NCI-H1436 treated with DMSO at 0.1 percent for 48 hours (cell line): ENCODE measurements at places on chromosomes 11 and 22.

DNA sequence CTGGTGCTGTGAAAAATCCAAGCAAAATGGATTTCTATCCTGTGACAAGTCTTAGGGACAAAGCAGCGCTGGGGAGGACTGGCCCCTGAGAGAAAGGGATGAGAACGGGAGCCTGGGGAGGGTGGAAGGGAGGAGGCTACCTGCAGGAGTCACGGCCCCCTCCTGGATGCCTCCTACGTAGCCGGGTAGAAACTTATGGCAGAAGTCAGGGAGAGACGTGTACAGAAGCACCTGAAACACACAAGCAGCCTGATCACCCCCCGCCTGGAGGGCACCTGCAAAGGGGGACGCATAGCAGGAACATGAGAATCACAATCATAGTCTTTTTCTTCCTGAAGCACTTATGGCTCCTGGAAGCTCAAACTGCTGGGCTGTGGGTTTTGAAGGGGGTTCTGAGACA, 6.1 kb downstream of the DHCR7 start:
- no peak for DNase-seq

GRCh38 chr11:36711104-36711825, 113.2 kb upstream of the RAG2 start:
- no peak for DNase-seq

DNA sequence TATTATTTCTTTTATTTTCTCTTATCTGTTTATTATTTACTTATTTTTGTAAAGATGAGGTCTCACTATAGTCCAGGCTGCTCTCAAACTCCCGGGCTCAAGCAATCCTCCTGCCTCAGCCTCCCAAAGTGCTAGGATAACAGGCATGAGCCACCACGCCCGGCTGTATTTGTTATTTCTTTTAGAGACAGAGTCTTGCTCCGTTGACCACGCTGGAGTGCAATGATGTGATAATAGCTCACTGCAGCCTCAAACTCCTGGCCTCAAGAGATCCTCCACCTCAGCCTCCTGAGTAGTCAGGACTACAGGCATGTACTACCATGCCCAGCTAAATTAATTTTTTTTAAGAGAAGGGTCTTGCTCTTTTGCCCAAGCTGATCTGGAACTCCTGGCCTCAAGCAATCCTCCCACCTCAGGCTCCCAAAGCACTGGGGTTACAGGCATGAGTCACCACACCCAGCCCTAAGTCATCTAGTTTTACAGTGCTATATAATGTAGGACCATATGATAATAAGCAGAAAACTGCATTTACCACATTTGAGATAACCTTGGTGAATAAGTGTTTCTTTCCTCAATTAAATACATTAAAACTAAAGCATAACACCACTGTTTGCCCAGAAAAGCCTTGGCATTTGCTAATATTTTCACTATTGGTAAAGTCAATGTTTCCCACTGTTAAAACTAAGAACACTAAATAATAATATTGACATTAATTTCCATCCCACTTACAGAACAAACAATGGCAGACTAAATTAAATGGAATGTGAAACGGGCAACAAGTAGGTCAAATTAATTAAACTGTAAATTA, 127.5 kb downstream of the SIK3 start:
- DNase-seq = no peak

DNA sequence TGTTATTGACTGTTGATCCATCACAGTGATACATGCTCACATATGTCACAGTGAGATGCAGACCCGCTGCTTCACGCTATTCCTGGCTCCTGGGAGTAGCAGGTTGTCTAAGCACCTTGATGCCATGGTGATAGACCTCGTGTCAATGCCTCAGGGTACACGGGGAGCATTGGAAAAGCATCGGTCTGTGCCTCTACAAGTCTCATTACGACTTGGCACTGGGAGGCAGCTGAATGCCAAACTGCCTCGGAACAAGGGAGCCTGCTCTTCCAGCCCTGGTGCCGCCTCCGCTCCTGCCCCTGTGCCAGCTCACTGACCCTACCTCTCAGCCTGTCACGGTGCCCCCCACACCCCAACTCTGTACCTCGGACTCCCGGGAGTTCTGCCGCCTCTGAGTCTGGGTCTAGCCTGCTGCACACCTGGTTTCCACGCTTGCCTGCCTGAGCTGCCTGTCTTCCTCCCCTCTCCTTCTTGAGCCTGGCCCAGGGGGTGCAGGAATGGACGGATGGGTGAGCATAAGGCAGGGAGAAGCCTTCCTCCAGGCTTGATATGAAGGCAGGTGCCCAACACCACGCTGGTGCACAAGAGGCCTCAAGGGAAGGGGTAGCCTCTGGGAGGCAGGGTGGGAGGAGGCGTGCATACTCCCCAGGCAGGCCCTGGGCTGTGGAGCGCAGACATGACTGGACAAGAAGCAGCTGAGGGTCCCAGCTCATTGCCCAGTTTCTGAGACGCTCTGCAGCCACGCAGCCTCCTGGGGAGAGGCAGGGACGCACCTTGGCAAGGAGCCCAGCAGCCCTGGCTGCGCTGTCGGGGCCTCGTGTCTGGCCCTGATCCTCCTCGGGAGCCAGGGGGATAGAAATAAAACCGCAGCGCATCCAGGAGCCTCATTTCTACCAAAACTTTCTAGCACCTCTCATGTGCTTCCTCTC, 1.8 kb upstream of the NFAM1 start:
- DNase-seq = no peak

GRCh38 chr11:119928047-119928446, 199.0 kb upstream of the NECTIN1 start:
- no peak for DNase-seq

- no peak for DNase-seq
These were observed 29.0 kb upstream of the PARVG start for GRCh38 chr22:44151676-44152075.

DNA sequence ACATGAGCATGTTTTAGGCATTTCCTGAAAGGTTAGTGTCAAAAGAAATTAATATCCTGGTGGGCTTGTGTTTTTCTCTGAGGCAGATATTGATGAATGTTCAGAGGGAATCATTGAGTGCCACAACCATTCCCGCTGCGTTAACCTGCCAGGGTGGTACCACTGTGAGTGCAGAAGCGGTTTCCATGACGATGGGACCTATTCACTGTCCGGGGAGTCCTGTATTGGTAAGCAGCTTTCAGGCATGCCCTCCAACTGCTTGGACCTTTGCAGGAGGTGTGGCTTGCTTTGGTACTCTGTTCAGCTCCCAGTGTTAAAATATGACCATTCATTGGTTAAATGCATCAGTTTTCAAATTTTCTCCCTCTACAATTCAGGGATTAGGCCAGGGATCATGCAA, 658.6 kb upstream of the ANO5 start:
- DNase-seq = no peak

- no peak for DNase-seq
These were observed 1.4 kb downstream of the B3GNT6 start for GRCh38 chr11:77035580-77035979.

DNA sequence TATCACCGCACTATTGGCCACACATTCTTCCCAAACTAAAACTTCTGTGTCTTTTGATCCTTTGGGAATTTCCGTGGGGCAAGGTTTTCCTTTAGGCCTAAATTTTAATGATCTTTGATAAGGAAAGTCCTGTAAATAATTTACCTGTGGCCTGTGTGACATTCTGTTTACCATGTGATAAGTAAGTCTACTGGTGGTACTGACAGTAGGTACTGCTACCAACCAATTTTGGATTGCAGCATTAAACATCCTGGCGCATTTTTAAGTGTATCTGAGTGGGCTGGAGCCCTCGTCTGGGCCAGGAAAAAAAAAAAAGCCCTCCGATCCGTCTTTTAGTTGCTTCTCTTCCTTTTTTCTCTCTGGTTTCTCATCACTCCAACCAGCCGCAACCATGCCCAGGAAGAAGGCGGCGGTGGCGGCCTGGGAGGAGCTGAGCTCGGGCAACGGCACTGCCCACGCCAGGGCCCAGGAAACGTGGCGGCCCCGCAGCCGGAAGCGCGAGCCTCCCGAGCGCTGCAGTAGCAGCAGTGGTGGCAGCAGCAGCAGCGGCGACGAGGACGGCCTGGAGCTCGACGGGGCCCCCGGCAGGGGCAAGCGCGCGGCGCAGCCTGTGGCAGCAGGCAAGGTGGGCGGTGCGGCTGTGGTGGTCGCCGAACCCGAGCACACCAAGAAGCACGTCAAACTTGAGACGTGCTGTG, 33.6 kb downstream of the ASRGL1 start:
- no peak for DNase-seq

DNA sequence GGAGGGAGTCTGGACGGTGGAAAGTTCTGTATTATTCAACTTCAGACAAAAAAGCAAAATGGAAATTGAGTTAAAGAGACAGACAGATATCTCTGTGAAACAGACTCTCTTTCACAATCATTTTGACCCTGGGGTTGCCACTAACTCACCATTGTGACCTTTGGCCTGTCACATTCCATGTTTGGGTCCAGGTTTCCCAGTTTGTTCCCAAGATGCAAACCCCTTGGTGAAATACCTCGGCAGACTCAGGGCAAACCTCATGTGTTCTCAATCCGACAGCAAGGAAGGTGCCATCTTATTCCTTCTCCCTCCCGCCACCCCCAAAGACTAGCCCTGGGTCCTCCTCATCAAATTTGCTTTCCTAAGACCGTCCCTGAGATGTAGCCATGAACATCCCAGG, 41.8 kb downstream of the GALNT18 start:
- no peak for DNase-seq

GRCh38 chr11:1010551-1011319, 25.8 kb downstream of the MUC6 start:
- DNase-seq = no peak

DNA sequence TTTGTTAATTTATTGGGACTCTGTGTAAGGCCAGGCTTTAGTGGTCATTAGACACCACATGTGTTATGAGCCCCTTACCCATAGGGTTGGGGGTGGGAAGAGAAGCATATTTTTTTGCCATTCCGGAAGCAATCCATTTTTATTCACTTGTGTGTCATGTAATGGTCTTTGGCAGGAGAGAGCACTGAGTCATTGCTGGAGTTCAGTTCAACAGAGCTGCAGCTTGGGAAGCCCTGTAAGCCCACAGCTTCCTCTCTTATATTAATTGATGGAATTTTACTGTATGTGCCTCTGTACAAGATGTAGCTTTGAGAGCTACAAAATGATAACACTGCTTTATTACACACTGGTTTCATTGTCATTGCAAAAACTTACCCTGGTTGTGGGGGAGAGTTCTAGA, 177.3 kb upstream of the SORL1-AS1 start:
- DNase-seq = no peak
